ENCODE measurements at places on chromosomes 11 and 22.
A peak's percentile ranks its signal among the peaks of the same experiment; 100 is the strongest.

DNA sequence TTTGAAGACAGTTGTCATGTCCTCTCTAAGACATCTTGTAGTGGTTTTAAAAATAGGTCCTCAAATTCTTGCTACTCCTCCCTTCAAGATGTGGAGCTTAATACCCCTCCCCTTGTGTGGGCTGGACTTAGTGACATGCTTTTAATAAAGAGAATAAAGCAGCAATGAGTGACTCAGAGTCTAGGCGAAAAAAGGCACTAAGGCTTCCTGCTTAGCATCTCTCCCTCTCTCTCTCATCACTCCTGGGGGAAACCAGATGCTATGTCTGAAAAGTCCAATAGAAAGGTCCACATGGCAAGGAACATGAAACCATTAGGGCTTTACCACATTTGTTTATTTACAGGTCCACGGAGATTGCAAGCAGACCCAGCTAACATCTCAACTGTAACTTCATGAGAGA lies 11.7 kb downstream of the SERGEF start:
- DNase-seq, result no peak

GRCh38 chr11:17578958-17579357 lies 31.9 kb downstream of the OTOG start:
- DNase-seq, result no peak

GRCh38 chr11:130151196-130151595 lies 8.4 kb upstream of the ST14 start:
- no peak for DNase-seq

DNA sequence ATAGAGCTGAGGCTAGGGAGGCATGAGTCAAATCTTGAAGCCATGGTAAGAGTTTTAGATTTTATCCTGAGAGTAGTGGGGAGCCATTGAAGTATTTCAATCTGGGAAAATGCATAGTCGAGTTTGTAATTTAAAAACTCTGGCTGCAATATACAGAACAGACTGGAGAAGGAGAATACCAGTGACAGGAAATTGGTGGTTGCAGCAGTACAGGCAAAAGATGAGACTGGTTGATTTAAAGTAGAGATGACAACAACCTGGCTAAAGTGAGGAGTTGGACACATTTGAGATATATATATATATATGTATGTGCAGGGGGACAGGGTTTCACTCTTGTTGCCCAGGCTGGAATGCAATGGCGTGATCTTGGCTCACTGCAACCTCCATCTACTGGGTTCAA lies 6.2 kb downstream of the HORMAD2 start:
- no peak for DNase-seq

- DNase-seq, result no peak
These were observed 57.5 kb upstream of the RBFOX2 start for GRCh38 chr22:36086170-36086490.

GRCh38 chr11:37710031-37710430 lies 1112.0 kb upstream of the RAG2 start:
- no peak for DNase-seq

DNA sequence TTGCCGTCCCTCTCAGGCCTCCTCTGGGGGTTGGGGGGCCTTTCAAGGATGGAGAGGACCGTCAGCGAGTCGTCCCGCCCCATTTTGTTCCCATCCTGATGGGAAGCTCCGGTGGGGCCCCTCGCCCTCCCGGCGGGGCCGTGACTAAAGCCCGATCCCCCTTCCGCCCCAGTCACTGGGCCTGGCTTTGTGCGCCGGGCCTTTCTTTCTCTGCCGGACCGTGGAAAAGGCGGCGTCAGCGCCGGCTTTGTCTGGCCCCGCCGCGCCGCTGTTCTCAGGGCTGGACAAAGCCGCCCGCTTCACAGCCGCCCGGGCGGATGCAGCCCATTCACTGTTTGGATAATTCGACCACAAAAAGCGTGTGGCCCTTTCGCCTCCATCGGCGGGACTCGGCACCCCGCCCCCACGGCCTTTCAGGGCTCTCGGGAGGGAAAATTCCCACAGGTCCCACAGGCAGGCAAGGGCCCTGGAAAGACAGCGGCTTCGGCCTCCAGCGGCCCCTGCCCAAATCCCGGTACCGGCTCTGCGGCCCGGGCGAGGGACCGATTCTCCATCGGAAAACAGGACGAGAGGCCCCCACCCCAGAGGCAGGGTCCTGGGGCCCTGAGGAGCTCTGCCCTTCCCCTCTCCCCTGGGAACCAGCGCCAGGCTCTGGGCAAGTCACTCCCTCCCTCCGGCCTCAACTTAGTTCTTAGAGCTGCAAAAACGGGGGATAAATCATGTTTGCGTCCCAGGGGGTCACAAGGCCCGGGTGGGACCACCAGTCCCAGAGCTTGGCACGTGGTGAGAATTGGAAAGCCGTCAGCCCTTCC lies 87.2 kb downstream of the WNT7B start:
- no peak for DNase-seq

- DNase-seq, result no peak
These were observed 969.6 kb downstream of the BRD1 start for GRCh38 chr22:48858121-48858520.

DNA sequence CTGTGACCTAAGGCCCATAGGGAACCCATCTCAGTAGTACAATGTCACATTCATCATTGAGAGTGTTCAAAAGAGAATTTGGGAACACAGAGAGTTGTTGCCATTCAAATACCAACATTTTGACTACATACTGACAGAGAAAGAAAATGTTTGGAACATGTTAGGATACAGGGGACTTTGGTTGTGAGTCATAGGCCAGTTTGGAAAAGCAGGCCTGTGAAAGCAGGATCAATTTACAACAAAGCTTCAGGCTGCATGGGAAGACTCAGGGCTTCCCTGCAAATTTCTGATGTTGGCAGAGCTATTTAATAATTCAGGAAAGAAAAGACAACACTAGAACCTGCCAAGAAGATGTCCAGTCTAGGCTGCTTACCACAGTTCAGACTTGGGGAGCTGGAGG lies 374 bp downstream of the NLRP10 start:
- DNase-seq, result no peak

DNA sequence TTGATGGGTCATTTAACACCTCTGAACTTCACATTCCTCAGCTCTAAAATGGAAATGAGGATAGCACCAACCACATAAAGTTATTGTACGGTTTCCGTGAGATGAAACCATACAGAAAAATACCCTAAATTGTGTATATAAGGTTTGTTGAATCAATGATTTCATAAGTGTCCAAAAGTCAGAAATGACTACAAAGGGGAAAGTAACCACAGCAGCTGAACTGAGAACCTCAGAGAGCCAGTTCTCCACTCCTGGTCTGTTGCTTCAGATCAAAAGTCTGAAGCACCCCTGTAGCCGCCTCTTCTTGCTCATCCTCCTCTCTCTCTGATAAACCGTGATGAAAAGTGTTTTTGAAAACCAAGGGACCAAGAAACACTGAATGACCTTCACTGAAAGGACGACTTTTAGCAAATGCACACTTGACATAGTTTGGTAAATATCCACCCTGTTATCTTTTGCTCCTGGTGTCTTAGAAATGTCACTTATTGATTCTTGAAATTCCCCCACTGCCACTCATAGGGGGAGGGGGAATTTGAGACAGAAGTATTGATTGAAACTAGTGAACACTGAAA lies 194.5 kb downstream of the NAV2 start:
- no peak for DNase-seq

GRCh38 chr22:20546541-20546950 lies 39.1 kb downstream of the MED15 start:
- no peak for DNase-seq

DNA sequence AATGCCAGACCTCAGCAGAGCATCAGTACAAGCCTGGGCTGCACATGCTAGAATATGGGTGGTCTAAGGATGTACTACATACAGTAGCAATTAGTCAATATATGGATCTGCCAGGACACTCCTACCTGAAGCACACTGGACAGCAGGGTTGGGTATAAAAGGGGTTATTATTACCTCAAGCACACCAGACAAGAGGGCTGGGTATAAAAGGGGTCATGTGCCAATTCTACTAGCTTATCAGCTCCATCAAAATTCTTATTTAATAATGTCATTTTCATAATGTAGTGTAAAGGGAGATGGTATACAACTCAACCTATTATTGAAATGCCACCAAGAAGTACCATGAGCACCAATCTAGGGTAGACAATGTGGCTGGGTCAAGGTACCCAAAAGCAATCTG lies 44.7 kb upstream of the PRODH start:
- no peak for DNase-seq

DNA sequence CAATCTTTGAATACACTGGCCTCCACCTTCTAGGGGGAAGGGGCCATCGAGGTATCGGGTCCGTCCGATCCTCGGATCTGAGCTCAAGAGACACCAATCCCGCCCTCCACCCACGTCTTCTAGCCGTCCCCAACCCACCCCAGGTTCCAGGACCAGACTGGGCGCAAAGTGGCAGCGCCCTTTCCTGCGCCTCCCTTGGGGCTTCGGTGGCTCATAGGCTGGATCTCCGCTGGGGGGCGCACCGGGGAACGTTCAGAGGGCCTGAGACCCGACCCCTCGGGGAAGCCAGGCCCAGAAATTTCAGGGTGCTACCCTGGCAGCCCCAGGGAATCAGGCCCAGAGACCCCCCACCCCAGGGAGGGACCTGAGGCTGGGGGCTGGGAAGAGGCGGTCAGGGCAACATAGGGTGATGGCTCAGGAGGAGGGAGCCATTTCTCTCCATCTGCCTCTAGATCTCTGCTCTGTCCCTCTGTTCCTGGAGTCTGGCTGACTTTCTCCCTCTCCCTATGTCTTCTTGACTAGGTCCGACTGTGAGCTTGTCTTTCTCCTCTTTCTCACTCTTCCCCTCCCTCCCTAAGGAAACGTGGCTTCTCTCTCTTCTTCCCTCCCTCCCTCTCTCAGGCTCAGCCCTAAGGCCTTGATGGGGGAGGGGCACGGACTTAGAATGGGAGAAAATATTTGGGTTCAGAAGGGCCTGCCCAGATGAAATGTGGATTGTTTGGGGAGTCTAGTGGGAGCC lies 1.1 kb downstream of the CREB3L1 start:
- peak; percentile 54 for DNase-seq

- no peak for DNase-seq
These were observed 179.9 kb upstream of the C11orf87 start for GRCh38 chr11:109241988-109242536.

- no peak for DNase-seq
These were observed 38.5 kb upstream of the HMOX1 start for GRCh38 chr22:35342390-35342789.

- DNase-seq, result no peak
These were observed 4.9 kb downstream of the LRP5 start for GRCh38 chr11:68317147-68317785.

DNA sequence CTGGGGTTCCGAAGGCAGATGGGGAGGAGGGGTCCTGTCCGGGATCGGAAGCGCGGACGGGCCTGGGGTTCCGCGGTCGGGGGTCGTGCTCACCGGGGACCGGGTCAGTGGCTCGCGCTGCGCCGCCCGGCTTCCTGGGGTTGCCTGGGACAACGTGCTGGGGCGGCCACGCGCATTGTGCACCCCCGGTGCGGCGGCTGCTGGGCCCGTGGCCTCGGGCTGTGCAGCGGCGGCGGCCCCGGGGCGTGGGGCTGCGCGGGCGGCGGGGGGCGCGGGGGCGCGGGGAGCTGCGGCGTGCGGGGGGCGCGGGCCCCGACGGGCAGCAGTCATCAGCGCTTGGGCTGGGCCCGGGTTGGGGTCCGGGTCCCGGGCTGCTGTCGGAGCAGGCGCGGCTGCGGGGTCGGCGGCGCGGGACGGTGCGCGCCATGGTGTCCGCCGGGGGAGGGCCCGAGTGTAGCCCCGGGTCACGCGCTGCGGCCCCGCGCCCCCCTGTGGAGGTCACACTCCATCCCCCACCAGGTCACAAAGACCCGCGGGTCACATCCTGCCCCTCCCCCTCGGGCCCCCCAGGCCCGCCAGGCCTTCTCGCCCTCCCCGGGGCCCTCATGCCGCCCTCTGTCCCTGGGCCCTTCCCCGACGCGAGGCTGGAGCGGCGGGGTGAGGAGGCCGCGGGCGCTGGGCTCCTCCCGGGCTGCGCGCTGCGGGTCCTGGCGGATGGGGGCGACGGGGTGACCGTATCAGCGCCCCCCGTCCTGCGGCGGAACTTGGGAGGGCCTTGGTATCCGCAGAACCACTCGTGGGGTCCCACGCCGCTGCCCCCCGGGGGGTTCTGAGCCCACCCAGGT lies at the start of gene TTLL8:
Gene TTLL8 (minus strand): TSS at position 238 of the 845 bp plus-strand sequence.
- no peak for DNase-seq

- DNase-seq, result no peak
These were observed 4.8 kb upstream of the TPH1 start for GRCh38 chr11:18050848-18051247.

GRCh38 chr11:7348432-7349304 lies 97.0 kb downstream of the SYT9 start:
- no peak for DNase-seq

DNA sequence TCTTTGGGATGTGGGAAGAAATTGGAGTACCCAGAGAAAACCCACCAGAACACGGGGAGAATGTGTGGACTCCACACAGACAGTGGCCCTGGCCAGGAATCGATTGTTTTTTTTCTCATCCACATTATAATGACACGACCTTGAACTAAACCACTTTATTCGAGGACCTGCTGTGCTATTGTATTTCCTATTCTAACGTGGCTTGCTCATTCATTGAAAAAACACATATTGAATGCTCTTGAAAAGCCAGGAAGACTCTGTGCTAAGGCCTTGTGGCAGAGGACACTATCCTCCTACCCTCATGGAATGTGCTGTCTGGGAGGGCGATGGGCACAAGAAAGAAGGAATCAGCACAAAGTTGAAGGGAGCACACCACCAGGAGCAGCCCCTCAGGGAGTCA lies 9.1 kb upstream of the SREBF2 start:
- no peak for DNase-seq

- DNase-seq, result no peak
These were observed 16.6 kb downstream of the OR10D3 start for GRCh38 chr11:124199702-124200101.

DNA sequence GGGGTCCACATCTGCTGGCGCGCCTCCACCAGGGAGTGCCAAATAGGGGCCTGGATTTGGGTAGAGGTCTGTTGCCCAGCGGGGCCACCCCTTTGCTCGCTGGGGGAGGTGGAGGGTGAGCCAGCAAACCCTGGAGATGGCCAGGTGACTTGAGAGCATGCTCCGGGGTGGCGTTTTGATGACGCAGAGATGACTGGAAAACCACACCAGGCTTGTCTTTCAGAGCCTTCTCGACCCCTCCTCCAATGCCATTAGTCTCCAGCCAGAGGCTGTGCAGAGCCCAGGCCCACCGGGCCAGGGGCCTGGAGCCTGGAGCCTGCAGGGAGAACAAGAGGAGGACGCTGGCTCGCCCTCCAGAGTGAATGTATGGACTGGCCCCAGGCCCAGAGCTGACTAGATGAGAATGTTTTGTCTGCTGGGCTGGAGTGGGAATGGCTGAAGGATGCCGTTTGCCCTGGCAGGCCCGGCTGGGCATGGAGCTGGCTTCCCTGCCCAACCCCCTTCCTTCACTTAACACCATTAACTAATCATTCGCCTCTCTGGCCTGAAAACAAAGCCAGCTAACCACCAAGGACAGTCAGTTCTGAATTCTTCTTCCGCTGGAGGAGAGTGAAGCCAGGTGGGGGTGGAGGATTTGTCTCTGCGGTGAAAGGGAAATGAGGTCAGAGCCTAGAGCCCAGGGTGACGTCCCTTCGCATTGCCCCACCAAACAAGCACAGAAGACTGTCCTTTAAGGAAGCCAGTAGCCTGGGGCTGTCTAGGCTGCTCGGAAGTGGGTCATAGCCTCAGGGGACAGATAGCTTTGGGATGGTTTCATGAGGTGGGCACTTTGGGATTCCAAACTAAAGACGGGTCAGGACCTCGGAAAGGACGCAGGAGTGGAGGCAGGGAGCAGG lies 1.6 kb upstream of the MCAM start:
- peak; percentile 51 for DNase-seq

All from activated T-cell treated with anti-CD3 and anti-CD28 coated beads, Interleukin-2, amount 50 U/mL, for 72 hours (primary cell).